ENCODE measurements at places on chromosomes 2 and 18.

DNA sequence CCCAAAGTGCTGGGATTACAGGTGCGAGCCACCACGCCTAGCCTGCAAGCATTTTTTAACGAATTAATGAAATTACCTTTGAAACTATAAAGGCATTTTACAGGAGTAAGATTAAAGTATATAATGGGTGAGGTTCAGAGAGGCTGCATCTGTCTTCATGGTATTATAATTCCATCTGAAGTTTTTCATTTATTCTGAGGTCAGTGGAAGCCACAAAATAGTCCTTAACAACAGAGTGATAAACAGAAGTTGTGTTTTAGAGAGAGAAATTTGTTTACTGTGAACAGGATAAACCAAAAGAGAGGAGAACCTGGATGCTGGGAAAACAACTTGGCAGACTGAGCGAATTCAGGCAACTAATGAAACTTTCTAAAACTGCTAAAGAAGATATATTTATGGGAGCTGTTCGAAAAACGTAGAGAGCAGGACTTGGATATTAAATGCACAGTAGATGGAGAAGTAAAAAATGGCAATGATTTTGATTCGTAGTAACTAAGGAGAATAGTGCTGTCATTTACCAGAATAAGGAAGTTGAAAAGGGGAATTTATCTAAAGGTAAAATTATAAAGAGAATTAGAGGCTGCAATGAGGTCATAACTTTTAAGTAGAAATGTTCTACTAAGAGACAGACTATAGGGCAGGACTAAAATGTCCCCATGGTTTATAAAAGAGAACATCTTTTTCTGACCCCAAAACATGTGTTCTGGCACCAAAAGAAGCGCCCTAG, 37.9 kb upstream of the ITGA4 start:
- no peak for DNase-seq

DNA sequence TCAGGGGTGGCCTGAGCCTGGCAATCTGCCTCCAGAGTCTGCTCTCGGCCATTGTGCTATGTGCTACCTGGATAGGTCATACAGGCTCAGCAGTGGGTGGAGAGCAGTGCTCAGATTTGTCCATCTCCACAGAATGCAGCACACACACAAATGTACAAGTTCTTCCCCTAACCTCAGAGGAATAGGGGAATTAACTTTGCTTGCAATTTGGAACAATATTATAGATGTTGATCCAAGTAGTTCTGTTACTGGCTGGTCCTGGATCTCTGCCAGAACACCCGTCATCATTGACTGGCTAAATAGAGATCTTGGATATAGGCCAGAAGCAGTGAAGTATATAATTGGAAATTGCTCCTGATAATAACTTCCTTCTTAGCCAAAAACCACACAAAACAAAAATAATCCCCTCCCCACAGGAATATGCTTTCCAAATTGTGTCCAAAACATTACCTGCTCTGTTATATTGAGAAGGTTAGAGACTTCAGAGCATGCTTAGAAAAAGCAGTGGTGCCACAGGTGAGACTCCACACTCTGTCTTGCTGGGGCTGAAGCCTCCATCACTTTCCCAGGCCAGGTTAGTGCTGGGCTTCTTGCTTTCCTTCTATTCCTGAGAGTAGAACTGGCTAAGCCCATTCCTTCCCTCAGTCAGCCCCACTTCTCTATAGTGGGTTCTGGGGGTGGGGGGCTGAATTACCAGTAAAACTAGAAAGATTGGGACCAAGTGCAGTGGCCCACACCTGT, 38.8 kb downstream of the NCAPH start:
- no peak for DNase-seq

GRCh38 chr2:141652308-141652707, 478.5 kb downstream of the LRP1B start:
- DNase-seq, result no peak

DNA sequence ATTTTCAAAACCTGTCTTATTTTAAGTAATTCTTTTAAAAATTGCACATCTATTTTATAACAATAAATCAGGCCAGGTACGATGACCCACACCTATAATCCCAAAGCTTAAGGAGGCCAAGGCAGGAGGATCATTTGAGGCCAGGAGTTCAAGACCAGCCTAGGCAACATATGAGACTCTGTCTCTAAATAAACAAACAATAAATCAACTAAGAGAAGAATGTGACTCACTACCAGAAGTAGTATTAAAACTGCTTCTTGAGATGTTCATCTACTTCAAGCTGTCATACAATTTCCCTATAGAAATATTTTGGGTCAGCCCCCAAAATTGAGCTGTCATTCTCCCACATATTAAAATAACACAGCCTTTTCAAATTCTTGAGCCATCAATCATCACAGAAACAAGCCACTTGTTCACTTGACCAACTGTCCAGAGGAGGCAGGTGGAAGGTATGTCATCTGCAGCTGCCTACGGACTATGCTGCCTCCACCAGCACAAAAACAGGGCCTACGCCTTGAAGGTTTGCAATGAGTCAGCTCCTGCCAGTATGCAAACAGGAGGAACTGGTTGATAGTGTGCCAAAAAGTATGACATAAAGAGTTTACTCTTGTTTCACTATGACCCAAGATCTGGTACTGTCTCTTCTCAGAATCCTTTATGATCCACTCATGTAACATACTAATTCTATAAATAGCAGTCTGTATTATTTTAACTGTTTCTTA, 33.6 kb downstream of the KIDINS220 start:
- DNase-seq, result peak; percentile 25
